PC-9 (cell line): ENCODE measurements at places on chromosomes 6 and 20. TPM values are rescaled to one million over a fixed set of nuclear protein-coding genes. Genes with fewer than 3 reads are reported as not detected.
A peak's percentile ranks its signal among the peaks of the same experiment; 100 is the strongest.

Gene OPN5
- total RNA-seq: not detected in 2 replicates

Gene THBS2
- not detected in 2 replicates for total RNA-seq

DNA sequence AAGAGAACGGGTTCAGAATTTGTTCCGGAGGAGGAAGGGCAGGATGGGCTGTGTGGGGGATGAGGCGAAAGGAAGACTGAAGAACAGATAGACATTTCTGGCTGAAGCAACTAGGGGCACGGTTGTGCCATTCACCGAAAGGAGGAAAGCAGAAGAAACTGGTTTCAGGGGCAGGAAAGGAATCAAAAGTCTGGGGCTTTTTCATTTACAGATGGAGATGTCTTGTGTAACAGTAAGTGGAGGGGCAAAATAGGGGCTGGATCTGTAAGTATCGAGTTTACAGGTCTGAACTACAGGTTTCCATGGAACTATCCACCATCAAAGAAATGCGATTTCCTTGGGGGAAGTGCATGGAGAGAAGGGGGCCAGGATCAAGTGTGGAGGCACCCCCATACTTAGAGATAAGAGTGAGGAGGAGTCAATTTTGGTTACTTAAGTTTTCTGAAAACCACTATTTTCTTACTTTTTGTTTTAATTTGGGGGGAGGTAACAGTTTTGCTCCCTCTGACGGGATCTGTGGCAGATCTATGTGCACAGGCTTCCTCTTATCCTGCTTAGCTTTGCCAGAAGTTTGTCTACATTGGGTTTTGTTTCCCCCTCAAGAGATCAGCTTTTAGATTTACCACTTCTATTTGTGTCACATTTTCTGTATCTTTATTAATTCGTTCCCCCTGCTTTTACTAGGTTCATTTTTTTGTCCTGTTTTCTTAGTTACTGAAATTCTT is 120.1 kb downstream of the SLC23A2 start:
- no peak for DNase-seq
- H3K4me1 ChIP-seq: no peaks in the 10 kb centered on the region
- no peaks in the 10 kb centered on the region for H3K27me3 ChIP-seq
- H3K27ac ChIP-seq: no peak overlapping the region
- H3K36me3 ChIP-seq: no peaks in the 10 kb centered on the region

- no peak overlapping the region for H3K27ac ChIP-seq
- H3K4me1 ChIP-seq: 0 out of 2 replicates have a peak, but pooled peaks cover 7% of the 10 kb centered on the region
- DNase-seq: no peak
- no peaks in the 10 kb centered on the region for H3K36me3 ChIP-seq
- no peaks in the 10 kb centered on the region for H3K27me3 ChIP-seq
Measured at GRCh38 chr20:24950128-24950835, 1.2 kb downstream of the CST7 start.

Gene CRISP3
- 0.48 and 0.79 TPM in 2 replicates for total RNA-seq

DNA sequence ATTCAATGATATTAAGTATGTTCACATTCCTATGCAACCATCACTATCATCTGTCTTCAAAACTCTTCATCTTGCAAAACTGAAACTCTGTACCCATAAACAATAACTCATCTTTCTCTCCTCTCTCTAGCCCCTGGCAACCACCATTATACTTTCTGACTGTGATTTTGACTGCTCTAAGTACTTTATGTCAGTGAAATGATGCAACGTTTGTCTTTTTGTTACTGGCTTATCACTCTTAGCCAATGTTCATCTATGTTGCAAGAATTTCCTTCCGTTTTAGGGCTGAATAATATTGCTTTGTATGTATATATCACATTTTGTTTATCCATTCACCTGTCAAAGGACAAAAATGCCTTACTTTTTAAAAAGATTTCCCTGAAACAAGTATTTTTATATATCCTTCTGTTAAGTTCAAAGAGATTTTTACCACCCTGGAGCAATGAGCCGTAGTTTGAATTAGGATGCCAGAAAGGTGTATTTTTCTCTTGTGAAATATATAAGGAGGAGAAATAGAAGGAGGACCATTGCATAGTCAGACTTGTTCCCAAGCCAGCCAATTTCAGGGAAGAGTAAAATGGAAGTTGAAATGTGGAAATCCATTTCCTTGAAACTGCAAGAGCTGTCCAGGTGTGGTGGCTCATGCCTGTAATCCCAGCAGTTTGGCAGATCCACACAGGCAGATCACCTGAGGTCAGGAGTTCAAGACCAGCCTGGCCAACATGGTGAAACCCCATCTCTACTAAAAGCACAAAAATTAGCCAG is 4.0 kb upstream of the CGAS start:
- H3K27ac ChIP-seq: peak overlapping the region; percentile 24; the same call in 1 of the 2 replicates
- H3K4me1 ChIP-seq: peaks cover 15% of the 10 kb centered on the region
- no peak for DNase-seq
- no peak overlapping the region for H3K4me3 ChIP-seq

DNA sequence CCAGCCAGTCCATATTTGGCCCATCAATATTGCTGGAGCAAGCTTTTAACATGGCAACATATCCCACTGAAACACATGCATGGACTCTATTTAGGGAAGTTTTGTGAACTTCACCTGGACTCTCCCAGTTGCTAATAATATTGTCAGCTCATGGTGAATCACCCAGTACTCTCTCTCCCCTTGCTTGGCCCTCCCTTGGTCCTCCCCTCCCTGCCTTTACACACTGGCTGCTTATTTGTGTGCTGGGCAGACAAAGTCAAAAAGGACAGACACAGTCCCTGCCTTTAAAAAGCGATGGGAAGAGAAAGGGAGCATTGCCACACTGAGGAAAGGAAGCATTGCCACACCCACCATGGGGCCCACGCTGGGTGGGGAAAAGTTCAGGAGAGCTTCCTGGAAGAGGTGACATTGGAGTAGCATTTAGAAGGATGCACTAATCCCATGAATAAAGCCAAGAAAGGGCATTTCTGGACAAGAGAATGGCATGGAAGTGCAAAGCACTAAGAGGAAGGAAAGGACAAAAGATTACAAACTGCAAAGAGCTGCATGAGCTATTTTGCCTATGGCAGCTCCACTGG is 143.4 kb upstream of the EXOC2 start:
- no peak for DNase-seq
- no peaks in the 10 kb centered on the region for H3K27me3 ChIP-seq
- H3K36me3 ChIP-seq: no peaks in the 10 kb centered on the region

Gene WFDC5
- total RNA-seq: not detected in 2 replicates

- peak; percentile 75 for DNase-seq
- H3K36me3 ChIP-seq: peaks cover 10% of the 10 kb centered on the region
- no peak overlapping the region; the same call in 1 of the 2 replicates for H3K4me3 ChIP-seq
- peaks cover 64% of the 10 kb centered on the region for H3K4me1 ChIP-seq
Measured at GRCh38 chr6:34246563-34247391, 2.0 kb downstream of the SMIM29 start.

- H3K27ac ChIP-seq: no peak overlapping the region
- H3K4me3 ChIP-seq: no peak overlapping the region
- H3K36me3 ChIP-seq: no peaks in the 10 kb centered on the region
- no peaks in the 10 kb centered on the region for H3K27me3 ChIP-seq
- H3K4me1 ChIP-seq: no peaks in the 10 kb centered on the region
Measured at GRCh38 chr6:132425176-132425575, 23.9 kb upstream of the MOXD1 start.

GRCh38 chr6:38933426-38933825 is 115.2 kb upstream of the GLP1R start:
- no peaks in the 10 kb centered on the region for H3K36me3 ChIP-seq
- no peak overlapping the region for H3K4me3 ChIP-seq
- H3K27me3 ChIP-seq: 0 out of 2 replicates have a peak, but pooled peaks cover 4% of the 10 kb centered on the region
- no peak overlapping the region for H3K27ac ChIP-seq
- no peaks in the 10 kb centered on the region for H3K4me1 ChIP-seq

- no peak overlapping the region for H3K27ac ChIP-seq
- peaks cover 26% of the 10 kb centered on the region; the same call in 1 of the 2 replicates for H3K36me3 ChIP-seq
- no peaks in the 10 kb centered on the region for H3K4me1 ChIP-seq
Measured at GRCh38 chr6:138926579-138926978, 61.5 kb downstream of the REPS1 start.
